ENCODE measurements at places on chromosomes 12 and 14.

- no peak for DNase-seq
These were observed 8.0 kb upstream of the TEP1 start for GRCh38 chr14:20421267-20421666.

DNA sequence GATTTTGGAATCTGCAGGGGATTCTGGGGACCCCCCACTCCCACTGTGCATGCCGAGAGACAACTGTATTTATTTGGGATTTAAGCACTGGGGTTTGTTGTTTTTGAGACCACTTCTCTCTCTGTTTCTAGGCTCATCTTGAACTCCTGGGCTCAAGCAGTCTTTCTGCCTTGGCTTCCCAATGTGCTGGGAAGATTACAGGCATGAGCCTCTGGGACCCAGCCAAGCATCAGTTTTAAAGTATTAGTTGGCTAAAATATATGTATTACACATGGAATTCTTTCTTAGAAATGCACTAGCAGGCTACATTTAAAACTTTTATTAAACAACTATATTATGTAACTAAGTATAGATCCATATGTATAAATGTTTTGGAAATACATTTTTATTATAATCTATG is 78.3 kb downstream of the AEBP2 start:
- DNase-seq, result no peak

DNA sequence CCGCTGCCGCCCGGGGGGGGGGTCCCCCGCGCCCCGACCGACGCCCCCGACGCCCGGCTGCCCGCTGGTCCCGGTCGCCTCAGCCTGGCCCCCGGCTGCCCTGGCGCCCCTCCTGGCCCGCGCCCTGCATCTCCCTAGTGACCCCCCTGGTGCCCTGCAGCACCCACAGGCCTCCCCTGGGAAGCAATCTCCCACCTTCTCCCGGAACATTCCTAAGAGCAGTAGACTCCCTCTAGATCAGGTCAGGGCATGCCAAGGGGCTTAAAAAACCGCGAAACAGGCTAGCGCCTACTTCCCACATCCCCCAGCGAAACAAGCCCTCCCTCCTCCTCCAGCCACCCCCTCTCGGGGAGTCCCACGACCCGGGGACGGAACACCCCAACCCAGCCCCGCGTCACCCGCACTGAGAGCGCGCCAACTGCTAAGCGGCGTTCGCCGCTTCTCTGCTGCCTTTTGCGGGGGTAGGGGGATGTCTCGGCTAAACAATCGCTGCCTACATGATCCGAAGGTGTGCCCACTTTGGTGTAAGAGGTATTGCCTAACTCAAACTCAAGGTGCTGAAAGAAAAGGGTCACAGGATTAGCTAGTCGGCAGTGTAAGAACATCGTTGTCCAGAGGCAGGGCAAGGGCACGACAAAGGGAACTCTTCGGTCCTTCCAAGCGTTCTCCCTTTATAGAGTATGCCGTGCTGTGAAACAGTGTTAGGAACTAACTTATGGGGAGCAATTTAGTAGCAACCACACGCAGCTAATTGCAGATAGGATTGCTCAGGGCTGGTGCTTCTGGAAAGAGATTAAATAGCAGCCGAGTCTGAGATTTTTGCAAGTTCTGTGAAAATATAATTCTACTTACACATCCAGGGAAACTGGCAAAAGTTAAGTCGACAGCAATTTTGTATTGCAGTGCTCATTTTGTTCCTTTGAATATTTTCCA is 619 bp upstream of the NTN4 start:
- DNase-seq, result no peak

- DNase-seq, result no peak
These were observed 597.7 kb downstream of the DIO2 start for GRCh38 chr14:79613625-79614024.

GRCh38 chr14:98580131-98580678 is 691.8 kb downstream of the BCL11B start:
- no peak for DNase-seq

DNA sequence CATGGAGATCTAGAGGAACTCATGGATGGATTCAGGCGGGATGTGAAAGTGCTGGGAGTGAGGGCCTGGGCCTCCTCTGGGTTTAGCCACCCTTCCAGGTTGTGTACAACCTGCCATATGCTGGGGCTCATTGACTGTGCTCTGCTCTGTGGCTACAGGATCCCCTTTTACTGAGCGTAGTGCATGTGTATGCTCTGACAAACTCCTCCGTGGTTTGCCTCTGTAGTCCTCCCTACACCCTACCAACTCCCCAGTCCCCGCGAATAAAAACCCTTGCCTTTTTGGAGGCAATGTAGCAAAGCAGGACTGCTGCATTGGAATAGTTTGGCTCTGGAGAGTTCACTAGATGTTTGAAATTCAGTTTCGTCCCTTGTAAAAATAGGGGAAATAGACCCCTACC is 17.4 kb downstream of the JDP2 start:
- peak; percentile 6 for DNase-seq

- no peak for DNase-seq
These were observed 20.1 kb upstream of the CRADD start for GRCh38 chr12:93657071-93657470.

All from cardiac septum (tissue), 1 donor.